Activated B cell treated with CpG ODN at 0.5 μM for 24 hours (primary cell): ENCODE measurements at places on chromosomes 7 and 10.

- DNase-seq: no peak
Observed at GRCh38 chr7:79622781-79623180, 169.3 kb upstream of the MAGI2 start.

GRCh38 chr10:80202934-80203834 lies 2.2 kb downstream of the ANXA11 start:
- no peak for DNase-seq

DNA sequence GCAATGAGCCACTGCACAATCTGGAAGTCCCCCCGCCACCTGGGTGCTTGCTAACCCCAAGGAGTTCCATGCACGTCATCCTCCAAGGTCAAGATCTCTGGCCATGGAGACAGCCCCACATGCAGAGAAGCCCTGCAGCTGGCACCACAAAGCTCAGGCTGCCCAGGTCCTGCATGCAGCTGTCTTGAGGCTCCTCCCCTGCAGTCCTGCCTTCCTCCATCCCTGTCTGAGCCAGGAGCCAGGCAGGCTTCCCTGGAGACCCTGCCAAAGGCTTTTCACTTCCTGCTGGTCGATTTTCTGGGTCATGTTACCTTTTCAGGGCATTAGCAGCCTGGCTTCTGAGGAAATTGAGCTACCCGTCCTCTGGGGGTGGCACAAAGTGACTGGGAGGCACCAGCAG lies 12.5 kb upstream of the TMEM72 start:
- DNase-seq: no peak

GRCh38 chr10:118107040-118107439 lies 60.3 kb upstream of the RAB11FIP2 start:
- DNase-seq: no peak

GRCh38 chr7:30634193-30634626 lies 39.5 kb downstream of the GARS1 start:
- no peak for DNase-seq

- no peak for DNase-seq
Observed at GRCh38 chr10:93926613-93927012, 32.8 kb downstream of the SLC35G1 start.

DNA sequence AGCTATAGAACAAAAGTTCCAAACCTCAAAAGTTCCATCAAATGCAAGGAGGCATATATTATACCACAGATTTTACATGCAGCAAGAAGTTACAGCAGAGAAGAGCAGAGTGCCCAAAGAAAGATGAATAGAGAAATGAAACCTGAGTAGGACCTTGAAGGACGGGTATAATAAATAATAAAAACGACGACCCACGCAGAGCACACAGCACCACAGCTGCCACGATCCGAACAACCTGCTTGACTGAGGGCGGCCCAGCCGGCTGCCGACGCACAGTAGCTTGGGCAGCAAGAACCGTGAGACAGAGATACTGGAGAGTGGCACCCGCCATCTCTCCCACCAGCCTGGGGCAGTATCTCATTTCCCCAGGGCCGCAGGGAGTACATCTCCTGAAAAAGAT lies 79.0 kb downstream of the HIPK2 start:
- DNase-seq: no peak

DNA sequence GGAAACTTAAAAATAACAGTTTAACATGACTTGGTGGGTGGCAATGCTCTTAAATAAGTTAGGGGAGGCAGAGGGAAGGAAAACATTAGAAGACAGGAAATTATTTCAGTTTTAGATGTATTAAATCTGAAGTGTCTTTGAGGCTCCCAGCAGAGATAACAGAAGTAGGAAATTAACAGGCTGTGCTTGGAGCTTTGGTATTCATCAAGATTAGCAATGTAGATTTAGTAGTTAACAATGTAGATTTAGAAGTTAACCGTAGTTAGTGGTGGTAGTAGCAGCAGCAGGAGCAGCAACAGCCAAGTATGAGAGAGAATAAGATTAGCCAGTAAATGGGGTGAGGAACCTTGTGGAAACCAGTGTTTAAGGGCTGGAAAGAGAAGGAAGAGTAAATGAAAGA lies 48.7 kb upstream of the UBN2 start:
- DNase-seq: no peak
